Activated CD8-positive, alpha-beta memory T cell treated with anti-CD3 and anti-CD28 coated beads for 24 hours (primary cell): ENCODE measurements at places on chromosomes 16 and 17.

DNA sequence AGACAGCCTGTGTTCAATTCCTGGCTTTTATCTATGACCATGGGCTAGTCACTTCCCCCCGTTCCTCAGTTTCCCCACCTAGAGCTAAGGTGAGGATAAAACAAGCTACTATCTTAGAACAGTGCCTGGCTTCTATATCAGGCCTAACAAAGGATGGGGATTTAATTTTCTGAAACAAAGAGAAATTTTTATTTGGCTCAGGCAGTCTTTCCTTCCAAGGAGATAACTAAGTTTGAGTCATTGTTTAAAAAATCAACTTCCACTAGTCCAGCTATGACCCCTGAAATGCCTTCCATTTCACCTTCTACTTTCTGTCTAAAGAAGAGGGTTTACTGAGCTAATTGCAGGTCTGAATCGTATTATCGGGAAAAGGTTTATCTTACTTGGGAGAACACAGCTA lies 99.0 kb downstream of the CMIP start:
- no peak for DNase-seq

- DNase-seq: no peak
Measured at GRCh38 chr16:71840052-71840451, 5.7 kb upstream of the ATXN1L start.

- peak; percentile 60 for DNase-seq
Measured at GRCh38 chr16:86664522-86665318, 86.4 kb downstream of the FOXL1 start.

- DNase-seq: peak; percentile 73
Measured at GRCh38 chr16:969508-970385, 1.0 kb downstream of the LMF1 start.

GRCh38 chr17:7114875-7115614 lies 423 bp upstream of the ASGR2 start:
- no peak for DNase-seq

GRCh38 chr17:14098246-14098645 lies 28.9 kb downstream of the COX10 start:
- no peak for DNase-seq

GRCh38 chr17:41818024-41818423 lies 5.2 kb downstream of the FKBP10 start:
- DNase-seq: no peak

DNA sequence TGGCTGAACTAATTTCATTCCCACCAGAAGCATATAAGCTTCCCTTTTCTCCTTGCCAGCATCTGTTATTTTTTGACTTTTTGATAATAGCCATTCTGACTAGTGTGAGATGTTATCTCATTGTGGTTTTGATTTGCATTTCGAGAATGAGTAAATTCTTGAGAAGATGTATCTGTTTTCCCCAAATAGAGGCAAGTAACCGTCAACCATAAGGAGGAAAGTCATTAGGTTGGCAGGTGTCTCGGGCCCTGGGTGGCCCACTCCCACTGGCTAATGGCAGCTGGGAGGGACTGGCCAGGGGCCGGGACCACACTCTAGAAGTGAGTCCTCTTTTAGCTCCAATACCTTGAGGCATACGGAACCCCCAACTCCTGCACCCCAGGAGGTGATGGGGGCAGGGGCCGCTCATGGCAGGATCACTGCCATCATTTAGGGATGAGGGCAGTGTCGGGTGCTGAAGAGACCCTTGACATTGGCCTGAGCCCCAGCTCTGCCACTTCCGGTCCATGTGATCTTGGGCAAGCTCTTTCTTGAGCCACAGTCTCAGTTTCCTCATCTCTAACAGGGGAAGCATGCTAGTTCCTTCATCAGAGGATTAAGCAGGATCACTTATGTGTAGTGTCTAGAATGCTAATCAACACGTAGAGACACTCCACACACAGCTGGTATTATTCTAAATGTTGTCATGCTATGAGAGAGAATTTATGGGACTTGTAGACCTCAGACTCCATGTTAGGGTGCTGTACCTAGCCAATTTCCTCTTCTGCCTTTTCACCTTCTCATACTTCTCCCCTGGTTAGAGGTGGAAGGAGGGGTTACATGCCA lies 44.3 kb downstream of the RGS9 start:
- peak; percentile 65 for DNase-seq

- no peak for DNase-seq
Measured at GRCh38 chr16:57166451-57166850, 19.4 kb downstream of the PSME3IP1 start.

- DNase-seq: no peak
Measured at GRCh38 chr16:11526655-11527350, 59.9 kb downstream of the LITAF start.

DNA sequence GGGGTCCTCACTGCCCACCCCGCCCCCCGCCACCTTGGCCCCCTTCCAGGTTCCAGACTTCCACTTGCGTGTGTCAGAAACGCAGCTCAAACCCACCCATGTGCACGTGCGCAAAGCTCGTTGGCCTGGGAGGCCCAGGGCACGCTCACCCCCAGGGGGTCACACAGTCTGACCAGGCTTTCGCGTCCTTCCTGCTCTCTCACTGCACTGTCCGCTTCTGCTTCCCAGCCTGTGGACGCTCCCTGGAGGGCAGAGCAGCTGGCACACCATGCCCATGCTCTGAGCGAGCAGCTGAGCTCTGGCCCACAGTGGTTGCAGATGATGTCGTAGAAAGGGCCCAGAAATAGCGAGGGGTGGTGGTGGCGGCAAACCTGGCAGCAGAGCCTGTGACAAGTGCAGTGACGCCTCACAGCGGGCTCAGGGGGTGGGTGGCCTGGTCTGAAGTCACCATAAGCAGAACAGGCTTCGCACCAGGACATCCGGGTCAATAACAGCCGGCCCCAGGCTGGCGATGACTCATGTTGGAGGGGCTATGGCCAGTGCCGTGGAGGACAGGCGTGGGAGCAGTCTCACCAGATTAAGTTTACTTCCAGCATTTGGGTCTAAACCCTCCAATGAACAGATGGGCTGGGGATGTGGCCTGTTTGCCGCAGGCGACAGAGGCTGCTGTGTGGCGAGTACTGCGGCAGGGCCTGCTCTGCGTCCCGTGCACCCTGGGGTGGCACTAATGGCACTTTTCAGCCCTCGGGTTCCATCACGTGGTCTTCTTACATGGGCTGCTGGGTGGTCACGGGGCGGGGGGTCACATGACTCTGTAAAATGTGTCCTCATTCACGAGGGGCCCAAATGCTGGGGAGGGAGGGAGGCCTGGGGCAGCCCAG lies 49.0 kb downstream of the NT5M start:
- DNase-seq: no peak

DNA sequence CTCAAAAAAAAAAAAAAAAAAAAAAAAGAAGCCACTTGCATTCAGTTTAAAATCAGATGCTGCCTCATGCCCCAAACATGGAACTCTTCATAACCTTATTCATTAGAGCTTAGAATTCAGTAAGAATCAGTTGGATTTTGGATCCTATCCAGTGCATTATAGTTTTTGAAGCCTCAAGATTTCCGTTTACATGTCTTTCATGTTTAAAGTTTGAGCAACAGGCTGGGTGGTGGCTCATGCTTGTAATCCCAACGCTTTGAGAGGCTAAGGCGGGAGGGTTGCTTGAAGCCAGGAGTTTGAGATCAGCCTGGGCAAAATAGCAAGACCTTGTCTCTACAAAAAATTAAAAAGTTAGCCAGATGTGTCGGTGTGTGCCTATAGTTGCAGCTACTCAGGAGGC lies 55.0 kb downstream of the SNTB2 start:
- DNase-seq: no peak

GRCh38 chr16:67598527-67598926 lies 36.2 kb downstream of the CTCF start:
- DNase-seq: no peak

DNA sequence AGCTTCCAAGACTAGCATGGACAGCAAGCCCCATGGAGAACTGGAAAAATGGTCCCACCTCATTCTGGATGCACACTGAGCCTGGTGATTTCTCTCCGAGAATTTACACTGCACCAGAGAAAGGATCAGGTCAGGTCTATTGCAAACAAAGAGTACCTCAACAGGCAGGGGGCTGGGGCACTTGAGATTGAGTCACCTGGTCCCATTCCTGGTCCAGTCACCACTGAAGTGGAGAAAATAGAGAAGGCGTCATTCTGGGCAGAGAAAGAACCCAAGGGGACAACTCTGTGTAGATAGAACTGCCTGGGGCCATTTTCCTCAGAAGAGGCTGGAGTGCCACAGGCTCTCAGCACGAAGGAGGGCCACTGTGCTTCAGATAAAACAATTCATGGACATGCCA lies 38.4 kb downstream of the CENPV start:
- DNase-seq: no peak

- peak; percentile 80 for DNase-seq
Measured at GRCh38 chr17:42819939-42820535, 4.0 kb downstream of the BECN1 start.

- DNase-seq: no peak
Measured at GRCh38 chr17:48244121-48244711, 136.7 kb downstream of the SNX11 start.

GRCh38 chr17:15371376-15372130 lies 30.2 kb upstream of the TEKT3 start:
- no peak for DNase-seq

GRCh38 chr17:7039832-7040231 lies 4.0 kb downstream of the SLC16A13 start:
- DNase-seq: no peak

DNA sequence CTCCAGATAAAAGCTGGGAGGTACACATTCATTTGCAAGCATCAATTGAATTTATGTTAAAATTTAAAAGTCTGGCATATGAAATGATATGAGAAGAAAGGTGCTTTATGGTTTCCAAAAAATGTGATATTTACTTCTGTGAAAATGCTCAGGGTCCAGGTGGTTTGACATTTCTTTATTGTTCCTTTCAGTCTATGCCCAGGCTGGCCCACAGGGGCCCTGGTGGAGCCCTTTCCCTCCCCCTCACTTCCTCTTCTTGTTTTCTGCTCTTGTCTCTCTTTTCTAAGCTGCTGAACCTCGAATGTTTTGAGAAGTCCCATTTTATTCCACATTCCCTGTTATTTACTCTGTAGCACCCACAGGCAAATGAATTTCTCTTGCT lies 127.8 kb downstream of the HS3ST3B1 start:
- DNase-seq: no peak

GRCh38 chr17:10171581-10171981 lies 26.8 kb downstream of the GAS7 start:
- no peak for DNase-seq

DNA sequence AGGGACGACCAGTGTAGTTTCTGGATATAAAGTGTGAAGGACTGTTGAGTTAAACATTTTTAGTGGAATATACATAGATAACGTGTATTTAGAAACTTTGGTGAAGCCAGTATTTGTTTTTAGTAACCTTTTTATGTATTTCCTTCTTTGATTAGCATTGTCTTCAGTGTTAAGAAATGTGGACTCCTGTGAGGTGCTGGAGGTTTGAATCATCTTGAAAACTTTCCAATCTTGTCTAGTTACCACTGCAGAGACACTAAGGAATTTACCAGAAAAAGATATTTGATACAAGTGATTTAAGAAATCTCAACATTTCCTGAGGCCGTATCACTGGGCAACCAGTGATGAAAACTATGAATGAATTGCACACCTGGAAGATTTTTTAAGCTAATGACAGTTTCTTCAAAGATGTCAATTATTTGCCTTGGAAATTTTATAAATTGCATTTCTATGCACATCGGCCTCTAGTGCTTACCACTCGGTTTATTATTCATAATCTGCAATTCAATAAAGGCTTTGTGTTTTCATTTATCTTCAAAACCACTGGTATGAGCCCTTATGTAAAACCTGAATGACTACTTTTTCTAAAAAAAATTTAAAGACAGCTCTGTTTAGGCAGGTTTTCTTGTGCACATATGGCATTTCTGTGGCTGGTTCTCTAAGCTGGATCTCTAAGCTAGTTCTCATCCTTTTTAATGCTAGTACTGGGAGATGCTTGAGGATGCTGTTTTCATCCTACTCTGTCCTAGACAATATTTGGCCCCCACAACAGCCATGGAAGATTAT lies 31.4 kb upstream of the ADCY7 start:
- no peak for DNase-seq

GRCh38 chr16:60922920-60923319 lies 1113.3 kb downstream of the CDH8 start:
- DNase-seq: no peak

- no peak for DNase-seq
Measured at GRCh38 chr17:39073353-39073752, 78.1 kb downstream of the PLXDC1 start.

DNA sequence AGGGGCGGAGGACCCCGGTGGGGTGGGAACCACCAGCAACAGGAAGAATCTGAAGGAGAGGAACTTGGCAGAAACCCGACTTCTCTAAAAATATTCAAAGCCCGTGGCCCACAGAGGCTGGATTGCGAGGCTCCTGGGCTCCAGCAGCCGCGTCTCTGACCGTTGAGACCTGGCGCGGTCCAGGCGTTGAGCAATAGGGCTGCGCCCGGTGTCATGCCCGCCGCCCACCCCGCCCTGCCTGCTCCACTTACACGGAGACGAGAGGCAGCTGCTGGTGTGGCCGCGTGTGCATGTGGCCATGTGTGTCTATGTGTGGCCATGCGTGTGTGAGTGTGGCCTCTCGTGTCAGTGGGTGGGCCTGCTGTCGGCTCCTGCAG lies 83.6 kb downstream of the IRF8 start:
- no peak for DNase-seq

DNA sequence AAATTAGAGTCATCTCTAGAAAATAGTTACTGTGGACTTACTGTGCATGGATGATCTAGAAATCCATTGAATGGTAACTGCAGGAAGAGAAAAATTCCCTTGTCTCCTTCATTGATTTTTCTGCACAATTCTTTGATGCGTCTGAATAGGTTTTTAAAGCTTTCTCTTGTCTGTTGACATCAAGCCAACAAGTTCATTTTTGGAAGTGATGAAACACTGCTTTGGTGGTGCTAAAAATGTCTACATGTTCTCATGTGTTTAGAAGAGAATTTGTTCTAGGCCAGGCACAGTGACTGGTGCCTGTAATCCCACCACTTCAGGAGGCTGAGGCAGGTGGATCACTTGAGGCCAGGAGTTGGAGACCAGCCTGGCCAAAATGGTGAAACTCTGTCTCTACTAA lies 57.1 kb upstream of the AXIN2 start:
- no peak for DNase-seq

DNA sequence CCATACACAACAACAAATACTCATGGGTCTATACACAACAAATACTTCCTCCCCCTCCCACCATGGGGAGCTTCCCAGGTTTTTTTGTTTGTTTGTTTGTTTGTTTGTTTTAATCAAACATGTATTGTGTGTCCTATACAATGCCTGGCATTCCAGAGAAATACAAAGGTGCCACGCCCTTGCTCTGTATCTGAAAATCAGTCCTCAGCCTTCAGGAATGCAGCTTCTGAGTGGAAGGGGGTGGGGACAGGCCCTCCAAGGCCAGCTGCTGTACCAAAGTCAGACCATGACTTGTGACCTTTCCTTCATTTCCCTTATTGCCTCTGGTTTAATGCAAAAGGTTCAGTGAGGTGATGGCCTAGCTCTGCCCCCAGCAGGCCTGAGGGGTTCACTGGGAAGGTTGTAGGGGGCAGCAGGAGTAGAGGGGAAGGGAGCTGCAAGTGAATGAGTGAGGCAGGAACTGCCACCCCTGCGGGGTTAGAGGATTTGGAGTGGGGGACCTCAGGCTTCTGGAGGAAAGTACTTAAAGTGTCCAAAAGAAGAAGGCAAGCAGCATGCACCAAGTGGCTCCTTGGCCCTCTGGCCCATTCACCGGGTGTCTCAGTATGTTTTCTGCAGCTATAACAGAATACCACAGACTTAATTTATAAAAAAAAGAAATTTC lies 105.2 kb downstream of the CLEC16A start:
- peak; percentile 53 for DNase-seq
